ENCODE measurements at places on chromosomes 1 and 21.

DNA sequence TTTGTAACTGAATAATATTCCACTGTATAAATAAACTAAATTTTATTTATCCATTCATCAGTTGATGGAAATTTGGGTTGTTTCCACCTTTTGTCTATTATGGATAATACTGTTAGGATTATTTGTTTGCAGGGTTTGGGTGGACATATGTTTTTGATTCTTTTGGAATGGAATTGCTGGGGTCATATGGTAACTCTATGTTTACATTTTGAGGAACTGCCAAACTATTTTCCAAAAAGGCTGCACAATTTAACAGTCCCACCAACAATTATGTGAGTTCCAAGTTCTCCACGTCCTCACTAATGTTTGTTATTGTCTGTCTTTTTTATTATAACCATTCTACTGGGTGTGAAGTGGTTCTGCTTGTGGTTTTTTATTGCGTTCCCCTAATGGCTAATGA, 4.3 kb upstream of the SERBP1 start:
- DNase-seq: no peak

DNA sequence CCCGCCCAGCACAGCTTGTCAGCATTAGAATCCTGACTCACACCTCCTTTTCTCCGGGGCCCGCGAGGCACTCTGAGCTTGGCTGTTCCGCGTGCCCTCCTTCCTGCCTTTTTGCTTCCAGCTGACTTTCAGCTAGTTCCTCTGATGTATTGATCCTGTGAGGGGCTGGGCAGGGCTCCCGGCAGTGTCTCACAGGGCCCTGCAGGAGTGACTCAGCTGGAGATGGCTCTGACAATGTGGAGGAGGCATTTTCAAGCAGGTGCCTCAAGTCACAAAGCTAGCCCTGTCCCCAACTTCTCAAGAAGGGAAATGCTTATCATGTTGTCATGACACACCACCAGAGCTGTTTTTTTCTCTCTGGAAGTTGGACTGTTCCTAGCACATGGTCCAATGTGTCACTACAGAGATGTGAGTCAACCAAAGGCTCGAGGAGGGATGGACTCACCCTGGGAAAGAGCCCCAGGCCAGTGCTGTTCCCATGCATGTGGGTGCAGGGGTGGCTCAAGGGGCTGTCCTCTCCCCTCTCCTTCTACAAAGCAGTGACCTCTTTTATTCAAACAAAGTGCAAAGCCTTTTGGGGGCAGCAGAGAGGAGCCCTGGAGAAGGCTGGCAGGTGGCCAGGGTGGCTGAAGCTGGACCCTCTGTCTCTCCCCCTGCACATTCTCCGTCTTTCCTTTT, 30.6 kb downstream of the SYT6 start:
- no peak for DNase-seq

GRCh38 chr1:234963904-234964702, 164.5 kb downstream of the TOMM20 start:
- no peak for DNase-seq

- no peak for DNase-seq
Measured at GRCh38 chr1:118504221-118504644, 319.2 kb upstream of the SPAG17 start.

- DNase-seq: peak; percentile 59
Measured at GRCh38 chr1:208652296-208653160, 408.3 kb upstream of the PLXNA2 start.

- peak; percentile 25 for DNase-seq
Measured at GRCh38 chr1:22880174-22880601, 92.5 kb downstream of the LACTBL1 start.

DNA sequence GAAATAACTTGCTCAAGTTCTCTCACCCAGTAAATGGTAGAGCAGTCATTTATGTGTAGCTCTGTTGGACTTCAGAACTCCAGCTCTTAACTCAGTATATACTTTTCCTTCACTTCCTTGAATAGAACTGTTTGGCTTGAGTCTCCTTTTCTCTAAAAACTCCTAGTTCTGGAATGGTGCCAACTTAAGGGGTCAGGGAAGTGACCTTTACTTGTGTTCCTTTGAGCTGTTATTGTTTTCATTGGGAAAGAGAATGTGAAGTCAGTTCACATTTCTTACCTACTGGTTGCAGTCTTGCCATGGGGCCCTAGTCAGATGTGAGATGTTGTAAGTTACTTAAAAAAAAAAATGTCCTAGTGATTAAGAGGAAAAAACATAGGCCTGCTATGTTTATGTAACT, 77.0 kb upstream of the MACF1 start:
- no peak for DNase-seq

GRCh38 chr1:3000671-3001470, 20.4 kb upstream of the ACTRT2 start:
- DNase-seq: peak; percentile 20

DNA sequence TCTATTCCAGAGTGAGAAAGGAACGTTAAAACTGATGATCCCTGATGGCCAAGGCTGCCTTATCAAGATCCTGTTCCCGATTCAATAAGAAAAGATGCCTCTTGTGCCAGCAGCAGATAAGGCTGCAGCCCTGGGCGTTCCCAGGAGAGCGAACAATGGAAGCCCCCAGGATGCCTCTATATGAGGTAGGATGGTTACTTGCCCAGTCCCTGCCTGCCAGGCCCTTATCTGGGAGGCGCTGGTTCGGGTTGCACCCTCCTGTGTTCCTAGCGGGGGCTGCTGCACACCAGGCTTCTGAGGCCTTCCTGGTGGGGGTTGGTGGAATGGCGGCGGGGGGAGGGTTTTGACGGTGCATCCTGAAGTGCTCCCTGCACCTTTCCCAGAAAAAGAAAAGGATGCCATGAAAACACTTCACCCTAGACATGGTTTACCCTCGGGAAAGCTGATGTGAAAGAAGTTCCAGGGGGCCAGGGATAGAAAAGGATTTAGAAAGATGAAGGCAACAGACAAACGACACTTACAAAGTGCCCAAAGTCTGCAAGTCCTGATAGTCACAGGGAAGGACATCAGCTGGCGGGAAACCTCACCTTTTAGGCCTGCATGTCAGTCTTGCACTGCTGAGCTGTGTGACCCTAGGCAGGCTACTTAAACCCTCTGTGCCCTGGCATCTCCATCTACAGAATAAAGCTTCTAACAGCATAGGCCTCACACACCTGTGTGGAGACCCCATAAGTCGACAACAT, 100.3 kb downstream of the KCNJ15 start:
- no peak for DNase-seq

GRCh38 chr1:117512728-117513321, 93.0 kb upstream of the TENT5C start:
- DNase-seq: no peak

GRCh38 chr1:166488327-166488726, 321.5 kb upstream of the FAM78B start:
- no peak for DNase-seq

GRCh38 chr1:8065369-8065768, 39.3 kb upstream of the ERRFI1 start:
- DNase-seq: no peak

DNA sequence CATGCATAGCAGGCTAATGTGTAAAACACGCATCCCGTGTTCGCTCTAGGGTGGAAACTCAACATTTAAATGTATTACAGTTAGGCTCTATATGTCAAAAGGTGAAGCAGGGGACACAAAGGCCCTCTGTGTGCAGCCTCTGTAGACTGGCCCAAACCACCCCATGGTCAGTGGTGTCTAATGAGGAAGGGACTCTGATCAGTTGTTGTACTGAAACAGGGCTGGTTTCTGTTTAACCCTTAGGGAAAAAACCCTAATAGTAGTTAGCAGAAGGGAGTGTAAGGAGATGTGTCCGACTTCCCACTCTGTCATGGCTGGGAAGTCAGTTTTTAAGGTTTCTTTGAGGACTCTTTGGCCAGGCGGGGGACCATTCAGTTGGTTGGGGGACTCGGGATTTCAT, 21.5 kb upstream of the CD2 start:
- DNase-seq: no peak

- no peak for DNase-seq
Measured at GRCh38 chr1:111399792-111400610, 27.5 kb downstream of the OVGP1 start.

DNA sequence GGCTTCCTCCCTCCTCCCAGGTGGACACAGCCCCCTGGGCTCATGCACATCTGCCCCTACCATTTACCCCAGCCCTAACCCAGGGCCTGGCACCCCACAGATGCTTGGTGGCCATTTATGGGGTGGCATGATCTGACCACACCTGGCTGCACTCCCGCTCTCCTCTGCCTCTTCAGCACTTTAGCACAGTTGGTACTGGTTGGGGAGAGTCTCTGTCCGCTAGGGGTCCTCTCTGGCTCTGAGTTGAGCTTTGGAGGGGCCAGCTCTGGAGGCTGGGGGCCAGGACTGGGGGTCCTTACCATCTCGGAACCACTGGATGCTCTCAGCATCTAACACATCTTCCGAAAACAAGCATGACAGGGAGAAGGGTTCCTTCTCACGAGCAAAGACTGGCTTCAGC, 17.4 kb downstream of the MYOM3 start:
- no peak for DNase-seq

DNA sequence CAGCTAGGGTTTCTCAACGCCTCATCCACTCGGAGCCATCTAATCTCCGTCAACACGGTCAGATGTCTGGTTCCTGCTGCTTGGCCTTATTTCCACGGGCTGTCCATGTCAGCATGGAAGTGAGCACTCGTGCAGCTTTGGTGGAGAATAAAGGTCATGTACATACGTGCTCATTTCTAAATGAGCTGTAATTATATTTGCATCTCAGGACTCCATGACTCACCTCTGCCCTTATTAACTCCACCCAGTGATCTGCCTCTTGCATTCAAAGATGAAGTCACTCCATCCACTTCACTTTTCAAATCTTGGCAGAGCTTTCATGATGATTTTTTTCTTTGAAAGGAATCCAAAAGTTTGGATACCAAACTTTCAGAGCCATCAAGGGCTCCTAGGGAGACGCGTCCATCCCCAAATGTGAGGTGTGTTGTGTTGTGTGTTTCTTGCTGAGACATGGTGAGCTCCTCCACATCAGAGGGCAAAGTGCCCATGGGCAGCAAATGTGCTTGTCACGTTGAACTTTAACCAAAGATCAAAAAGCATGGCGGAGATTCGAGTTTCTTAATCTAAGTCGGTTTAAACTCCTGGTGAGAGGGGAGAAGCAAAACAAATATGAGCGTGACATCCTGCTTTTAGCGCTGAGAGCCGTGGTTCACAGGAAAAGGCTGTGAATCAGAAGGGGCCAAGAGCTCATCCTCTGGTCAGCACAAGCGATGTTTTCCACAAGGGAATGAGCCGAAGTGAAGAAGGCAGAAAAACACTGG, 68.6 kb upstream of the ERRFI1 start:
- peak; percentile 53 for DNase-seq

GRCh38 chr21:33070744-33070997, 730 bp downstream of the OLIG1 start:
- DNase-seq: no peak

- DNase-seq: no peak
Measured at GRCh38 chr1:118049981-118050380, 120.4 kb downstream of the WDR3 start.

DNA sequence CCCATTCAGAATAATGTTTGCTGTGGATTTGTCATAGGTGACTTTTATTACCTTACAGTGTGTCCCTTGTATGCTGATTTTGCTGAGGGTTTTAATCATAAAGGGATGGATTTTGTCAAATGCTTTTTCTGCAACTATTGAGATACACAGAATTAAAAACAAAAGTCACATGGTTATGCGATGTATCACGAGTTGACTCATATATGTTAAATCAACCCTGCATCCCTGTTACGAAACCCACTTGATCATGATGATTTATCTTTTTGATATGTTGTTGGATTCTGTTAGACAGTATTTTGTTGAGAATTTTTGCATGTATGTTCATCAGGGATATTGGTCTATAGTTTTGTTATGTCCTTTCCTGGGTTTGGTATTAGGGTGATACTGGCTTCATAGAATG, 10.7 kb upstream of the OR2T34 start:
- no peak for DNase-seq

GRCh38 chr1:34792868-34793727, at the start of gene GJA4:
TSS of gene GJA4 (plus strand) at chr1:34792999. CDS start at chr1:34794214, 1,215 bp downstream.
- DNase-seq: no peak

- no peak for DNase-seq
Measured at GRCh38 chr1:246566813-246567645, 773 bp downstream of the CNST start.

DNA sequence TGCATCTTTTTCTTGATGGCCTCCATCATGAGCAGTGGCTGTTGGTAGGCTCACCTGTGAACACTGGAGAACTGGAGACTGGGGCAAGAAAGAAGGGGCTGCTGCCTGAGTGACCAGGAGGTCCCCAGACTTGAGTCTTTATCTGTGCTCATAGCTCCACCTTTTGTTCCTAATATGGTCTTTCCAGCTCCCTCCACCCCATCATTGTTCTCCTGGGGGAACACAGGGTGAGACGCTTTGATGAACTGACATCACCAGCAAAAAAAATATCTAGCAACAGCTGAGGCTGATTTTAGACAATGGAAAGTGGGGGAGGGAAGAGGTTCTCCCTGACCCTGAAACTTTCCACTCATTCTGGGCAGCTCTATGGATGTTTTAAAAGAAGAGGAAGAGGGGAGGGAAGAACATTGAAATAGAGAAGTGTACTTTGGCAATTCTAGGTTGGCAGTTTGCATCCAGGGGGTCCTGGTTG, at the start of gene TPM3:
TSS of gene TPM3 (minus strand) at position 111 of the 472 bp plus-strand sequence. CDS start at position 29, 82 bp downstream.
- DNase-seq: no peak

GRCh38 chr21:25313829-25314228, 293.5 kb downstream of the MRPL39 start:
- no peak for DNase-seq

- peak; percentile 84 for DNase-seq
Measured at GRCh38 chr1:9441451-9442133, 97.7 kb upstream of the SLC25A33 start.

- no peak for DNase-seq
Measured at GRCh38 chr1:41882068-41882477, 36.6 kb downstream of the HIVEP3 start.

DNA sequence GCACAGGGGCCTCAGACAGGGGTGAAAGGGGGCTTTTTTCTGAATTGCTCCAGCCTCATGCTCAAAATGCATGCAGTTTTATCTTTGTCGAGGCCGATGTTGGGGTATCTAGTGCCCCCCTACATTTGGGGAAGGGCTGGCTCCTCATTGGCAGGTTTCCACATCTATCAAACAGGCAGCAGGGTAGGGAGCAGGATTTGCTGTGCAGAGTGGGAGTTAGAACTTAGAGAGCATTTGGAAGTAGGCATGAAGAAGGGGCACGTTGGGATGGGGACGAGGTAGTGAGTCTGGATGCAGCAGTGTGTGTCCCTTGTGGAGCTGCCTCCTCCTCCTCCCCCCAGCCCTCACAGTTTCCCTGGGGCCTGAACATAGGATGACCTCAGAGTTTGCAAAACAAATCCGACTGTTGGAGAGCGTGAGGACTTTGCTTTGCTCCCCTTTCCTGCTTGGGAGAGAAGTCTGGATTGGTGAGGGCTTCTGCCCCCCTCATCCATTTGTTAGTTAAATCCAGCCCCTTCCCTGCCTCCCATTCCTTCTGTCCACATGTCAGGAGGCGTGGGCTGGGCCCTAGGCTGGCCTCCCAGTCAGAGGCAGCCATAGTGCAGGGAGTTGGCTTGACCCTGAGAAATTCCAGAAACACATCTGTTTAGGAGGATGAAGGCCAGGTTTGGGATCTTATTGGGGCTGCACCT, 36.9 kb upstream of the GPR37L1 start:
- no peak for DNase-seq

GRCh38 chr1:25553749-25554429, 10.5 kb downstream of the LDLRAP1 start:
- DNase-seq: no peak

All from MG63 (cell line).